ENCODE measurements at places on chromosomes 2 and 18. TPM values are rescaled to one million over a fixed set of nuclear protein-coding genes. Genes with fewer than 3 reads are reported as not detected.

- peak; percentile 34 for DNase-seq
Observed at GRCh38 chr18:11733031-11733430, 44.0 kb downstream of the GNAL start.

- no peak for DNase-seq
Observed at GRCh38 chr18:32351032-32351431, 119.7 kb downstream of the GAREM1 start.

GRCh38 chr2:137892739-137893138, 71.5 kb upstream of the HNMT start:
- no peak for DNase-seq

GRCh38 chr18:50722311-50722710, 97.5 kb downstream of the MRO start:
- DNase-seq, result no peak

GRCh38 chr2:204796581-204796980, 251.3 kb downstream of the PARD3B start:
- DNase-seq, result no peak

GRCh38 chr2:186913870-186914269, 64.9 kb upstream of the ZSWIM2 start:
- DNase-seq, result no peak

DNA sequence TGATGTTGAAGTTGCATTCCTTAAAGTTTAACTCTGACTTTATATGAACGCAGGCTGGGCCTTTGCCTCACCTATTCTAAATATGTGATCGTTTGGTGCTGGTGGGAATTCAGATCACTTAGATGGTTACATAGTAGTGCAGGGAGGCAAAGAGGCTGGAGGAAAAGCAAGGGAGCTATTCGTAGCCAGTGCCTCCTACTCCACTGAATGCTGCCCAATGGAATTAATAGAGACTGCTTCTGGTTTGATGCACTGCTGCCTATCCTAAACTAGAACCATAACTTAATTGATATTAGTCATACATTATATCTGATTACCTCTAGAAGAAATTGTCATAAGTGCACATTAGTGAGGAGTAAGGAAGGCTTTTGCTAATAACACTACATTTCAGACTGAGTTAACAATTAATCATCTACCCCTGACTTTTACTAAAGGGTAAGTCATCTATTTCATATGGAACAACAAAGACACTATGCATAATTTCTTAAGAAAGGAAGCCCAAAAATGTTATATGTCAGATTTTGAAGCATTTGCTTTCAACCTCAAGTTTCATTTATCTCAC, 72.3 kb downstream of the SLC5A7 start:
- DNase-seq, result no peak

CTIF gene
- polyA plus RNA-seq, result 14.6 TPM

IL36RN gene
- not detected for polyA plus RNA-seq

DNA sequence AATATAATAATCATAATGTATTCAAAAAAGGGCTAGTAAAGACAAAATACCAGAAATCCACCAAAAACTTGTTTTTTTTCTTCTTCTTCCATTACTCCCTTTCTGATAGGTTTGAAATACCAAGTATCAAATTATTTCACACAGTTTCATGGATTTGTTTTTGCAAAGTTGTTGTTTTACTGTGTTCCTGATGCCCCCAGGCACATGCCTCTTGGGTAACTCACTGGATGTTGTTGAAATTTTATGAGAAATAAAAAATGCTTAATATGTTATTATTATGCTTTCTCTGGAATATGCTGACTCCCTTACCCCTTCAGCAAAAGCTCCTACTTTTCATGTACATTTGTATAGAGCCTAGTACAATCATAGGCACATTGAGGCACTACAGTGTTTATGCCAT, 419.6 kb downstream of the NRXN1 start:
- DNase-seq, result no peak

CGREF1 gene
- polyA plus RNA-seq, result 5.1 TPM

DNA sequence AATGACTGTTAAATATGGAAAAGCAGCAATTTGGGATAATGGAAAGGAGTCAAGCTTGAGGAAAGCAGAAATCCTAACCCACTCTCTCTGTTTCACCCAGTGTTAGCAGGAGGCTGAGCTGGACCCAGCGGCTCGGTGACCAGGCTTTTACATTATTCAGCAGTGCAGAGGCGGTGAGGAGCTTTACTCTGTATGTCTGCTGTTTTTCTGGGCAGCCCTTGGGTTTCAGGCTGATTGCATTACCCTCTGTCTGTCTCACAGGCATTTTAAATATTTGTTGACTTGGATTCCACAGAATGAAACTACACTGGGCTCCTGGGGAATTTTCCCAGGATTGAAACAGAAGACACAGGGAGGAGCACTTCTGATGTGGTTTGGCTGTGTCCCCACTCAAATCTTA, 368.0 kb downstream of the GALR1 start:
- no peak for DNase-seq

DNA sequence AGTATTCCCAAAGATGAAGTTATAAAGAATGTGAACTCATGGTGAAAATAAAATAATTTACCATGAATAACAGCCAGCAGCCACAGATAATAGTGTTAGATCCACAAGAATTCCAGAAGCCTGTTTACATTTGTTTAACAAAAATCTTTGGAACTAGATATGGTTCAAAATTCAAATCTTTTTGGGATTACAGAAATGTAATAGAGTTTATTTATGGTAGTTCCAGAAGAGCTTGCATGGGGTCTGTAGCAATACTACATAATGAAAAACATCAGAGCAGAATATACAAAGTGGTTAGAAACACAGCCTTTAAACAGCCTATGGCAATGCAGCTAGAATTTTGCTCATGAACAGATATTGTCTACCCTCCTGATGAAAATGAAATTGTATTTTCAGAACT, 179.1 kb downstream of the RDH14 start:
- no peak for DNase-seq

- no peak for DNase-seq
Observed at GRCh38 chr2:208250388-208250787, 4.5 kb downstream of the IDH1 start.

- DNase-seq, result no peak
Observed at GRCh38 chr2:8178911-8179310, 502.9 kb upstream of the ID2 start.

DNA sequence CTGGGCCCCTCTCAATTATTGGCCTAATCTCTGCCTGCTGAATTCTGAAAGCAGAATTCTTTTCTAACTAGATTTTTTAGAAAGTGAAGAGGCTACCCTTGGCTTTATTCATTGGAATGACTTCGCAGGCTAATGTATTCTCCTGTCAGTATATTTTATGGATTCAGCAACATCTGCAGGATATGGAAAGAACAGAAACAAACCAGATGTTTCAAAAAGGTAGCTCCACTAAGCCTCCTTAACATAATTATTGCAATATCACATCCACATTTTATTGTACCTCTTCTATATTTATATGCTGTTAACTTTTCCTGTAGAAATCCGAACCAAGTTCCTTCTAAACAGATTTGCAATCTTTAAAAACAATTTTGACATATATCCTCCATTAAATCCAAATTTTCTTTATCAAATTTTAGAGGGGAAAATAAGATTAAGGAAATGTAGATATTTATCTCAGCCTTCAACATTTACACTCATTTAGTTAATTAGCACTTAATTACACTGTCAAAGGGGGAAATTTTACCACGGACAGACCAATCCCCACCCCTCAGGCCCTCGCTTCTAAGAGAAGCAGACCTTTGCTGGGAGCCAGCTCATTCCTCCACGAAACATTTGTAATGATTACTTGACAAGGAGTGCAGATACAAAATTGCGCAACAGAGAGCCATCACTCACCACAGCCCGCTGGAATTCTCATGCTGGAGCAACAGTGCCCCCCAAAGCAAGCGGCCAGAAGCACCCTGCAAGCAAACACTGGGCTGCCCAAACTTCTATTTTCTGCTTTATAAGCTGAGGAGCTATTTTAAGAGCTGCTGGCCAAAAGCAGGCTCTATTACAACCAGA, 253.4 kb downstream of the ETAA1 start:
- peak; percentile 71 for DNase-seq

DNA sequence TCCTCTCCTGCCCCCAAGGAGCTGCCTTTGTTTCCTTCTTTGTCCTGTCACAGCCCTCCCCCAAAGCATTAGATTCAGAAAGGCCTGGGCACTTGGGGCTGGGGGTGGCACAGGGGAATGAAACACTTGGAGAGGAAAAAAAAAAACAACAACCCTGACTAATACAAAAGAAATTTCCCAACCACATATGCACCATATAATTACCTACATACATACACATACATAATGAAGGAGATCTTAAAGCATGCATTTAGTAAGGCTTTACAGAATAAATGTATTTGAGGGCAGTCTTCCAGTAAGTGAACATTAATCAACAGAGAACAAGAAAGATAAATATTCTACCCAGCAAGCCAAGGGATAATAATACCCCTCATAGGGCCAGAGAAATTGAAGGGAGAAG, 70.0 kb upstream of the PPP1CB start:
- DNase-seq, result no peak

DNA sequence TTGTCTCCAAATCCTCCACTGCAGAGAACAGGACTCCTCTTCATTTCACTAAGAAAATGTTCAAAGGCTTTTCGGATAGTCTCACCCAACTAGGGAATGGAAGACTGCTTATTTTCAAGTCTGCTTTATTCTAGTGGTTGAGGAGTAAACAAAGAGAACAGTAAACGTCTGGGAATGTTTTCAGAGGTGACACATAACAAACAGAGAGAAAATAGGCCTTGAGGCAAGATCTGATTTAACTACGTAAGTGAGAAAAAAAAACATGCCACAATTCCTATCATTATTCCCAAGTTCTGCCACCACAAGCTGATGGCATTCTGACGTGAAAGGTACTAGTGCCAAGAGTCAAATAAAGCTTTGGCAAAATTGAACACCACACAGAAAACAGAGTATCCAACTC, 16.7 kb upstream of the WIPF1 start:
- no peak for DNase-seq

DNA sequence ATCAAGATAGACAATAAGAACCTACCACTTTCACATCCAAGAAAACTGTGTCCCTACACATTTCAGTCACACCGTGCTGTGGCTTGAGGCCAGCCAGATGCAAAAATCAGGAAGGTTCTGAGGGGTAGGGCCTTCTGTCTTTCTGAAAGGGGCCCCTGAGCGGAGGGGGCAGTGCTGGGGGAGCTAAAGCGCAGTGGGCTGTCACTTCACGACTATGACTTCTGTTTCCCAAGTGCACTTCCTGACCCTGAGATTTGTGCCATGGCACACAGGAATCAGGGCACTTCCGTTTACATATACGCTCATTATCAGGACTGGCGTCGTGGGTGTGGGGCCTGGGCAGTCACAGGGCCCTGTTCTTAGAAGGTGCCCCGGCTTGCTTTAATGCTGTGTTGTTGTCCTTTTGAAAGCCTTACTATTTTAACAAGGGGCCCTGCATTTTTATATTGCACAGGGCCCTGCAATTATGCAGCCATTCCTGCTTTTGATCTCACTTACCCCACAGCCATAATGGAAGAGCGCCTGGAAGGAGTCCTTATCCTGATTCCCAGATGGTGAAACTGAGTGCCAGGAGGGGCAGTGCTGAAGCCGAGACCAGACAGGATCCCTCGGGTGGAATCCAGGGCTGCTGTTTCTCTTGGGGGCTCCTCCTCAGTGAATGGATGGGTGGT, 620 bp downstream of the NGEF start:
- no peak for DNase-seq

GRCh38 chr2:9297807-9298206, 91.2 kb downstream of the ASAP2 start:
- no peak for DNase-seq

GRCh38 chr2:76642129-76642528, 880.0 kb downstream of the LRRTM4 start:
- DNase-seq, result no peak
